Stimulated activated CD4-positive, alpha-beta T cell treated with anti-CD3 and anti-CD28 coated beads, Interleukin-4, amount 100 ng/mL, for 1 hour (primary cell): ENCODE measurements at places on chromosomes 7 and 10.

DNA sequence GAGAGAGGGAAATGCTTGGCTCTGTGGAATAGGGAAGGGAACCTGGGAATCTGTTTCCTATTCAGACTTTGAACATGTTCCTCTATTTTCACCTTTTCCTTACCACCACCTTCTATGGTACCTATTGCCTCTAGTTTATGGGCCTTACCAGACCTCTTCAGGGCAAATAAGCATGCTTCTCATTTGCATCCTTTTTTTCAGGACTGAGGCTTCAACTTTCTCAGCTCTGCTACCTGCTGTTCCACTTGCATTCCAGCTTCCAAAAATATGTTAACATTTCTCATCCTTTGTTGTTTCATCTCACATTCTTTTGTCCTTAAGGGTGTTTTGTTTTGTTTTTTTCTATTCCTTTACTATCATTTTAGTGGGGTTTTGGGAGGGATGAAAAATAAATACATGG, 77.9 kb upstream of the MXI1 start:
- no peak for DNase-seq

DNA sequence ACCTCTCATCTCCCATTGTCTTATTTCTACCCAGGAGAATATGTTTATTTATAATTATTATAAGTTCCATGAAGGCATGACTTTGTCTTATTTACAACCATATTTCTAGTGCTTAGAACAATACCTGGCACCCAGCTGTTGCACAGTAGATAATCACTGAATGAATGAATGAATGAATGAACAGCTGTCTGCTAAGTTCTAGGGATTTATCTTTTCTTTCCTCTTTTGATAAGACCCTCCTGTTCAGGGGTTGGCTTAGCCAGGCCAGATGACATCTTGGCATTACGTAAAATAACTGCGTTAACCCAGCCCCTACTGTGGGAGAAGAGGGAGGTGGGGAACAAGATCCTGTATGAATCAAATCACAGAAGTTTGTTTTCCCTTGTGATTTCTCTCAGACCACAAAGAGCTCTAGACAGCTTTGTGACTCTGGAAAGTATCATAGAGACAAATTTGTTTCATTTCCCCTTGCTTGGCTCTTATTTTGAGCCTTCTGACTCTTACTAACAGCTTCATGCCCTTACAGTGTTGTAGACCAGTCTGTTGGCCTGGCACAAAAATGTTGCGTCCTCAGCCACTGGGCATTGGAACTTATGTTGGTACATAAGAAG, 8.4 kb downstream of the ZNF862 start:
- no peak for DNase-seq

DNA sequence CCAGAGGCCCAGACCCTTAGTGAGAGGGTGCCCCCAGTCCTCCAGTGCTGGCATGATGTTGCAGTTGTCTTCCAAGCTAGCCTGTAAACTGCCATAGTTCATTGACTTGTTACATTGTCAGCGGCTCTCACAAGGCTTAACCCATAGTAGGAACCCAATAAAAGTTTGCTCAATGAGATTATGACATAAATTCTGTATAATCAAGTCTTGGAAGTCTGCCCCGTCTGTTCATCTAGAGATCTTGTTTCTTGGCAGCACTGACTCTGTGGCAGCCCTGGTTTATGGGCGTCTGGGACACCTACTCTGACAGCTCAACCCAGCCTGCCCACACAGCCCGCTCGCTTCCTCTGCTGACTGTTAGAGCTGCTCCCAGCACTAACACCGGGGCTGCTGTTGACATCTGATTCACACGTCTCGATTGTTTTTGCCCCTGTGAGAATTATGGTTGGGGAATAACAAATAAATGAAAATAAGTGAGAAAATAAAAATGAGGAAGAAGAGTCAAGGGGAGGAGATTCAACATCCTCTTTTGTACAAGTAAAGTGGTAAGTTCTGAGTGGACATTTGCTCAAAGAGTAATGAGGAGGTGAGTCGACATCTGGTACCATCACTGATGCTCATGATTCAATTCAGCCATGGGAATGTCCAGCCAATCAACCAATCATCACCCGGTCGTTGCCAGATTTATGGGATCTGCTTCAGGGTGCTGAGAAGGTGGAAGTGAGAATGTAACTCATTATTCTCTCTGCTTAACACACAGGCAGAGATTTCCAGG, 160.8 kb downstream of the SPAG6 start:
- DNase-seq, result peak; percentile 44

DNA sequence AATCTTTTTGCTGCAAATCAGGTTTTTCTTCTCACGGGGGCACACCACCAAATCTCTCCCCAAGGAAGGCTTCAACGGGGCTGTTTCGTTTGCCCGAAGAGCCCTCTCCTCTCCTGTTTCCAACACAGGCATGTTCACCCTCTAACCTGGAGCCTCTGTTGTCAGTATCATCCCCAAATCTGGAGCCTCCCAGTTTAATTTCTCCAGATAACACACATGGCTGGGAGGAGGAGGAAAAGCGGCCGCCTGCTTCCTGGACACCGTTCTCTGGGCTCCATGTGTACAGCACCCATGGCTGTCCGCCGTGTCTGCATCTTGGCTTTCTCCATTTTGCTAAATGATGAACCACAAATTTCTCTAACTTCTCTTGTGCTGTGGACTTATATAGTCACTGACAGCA, 214.5 kb downstream of the DIP2C start:
- DNase-seq, result no peak

GRCh38 chr10:60896033-60896432, 48.0 kb downstream of the RHOBTB1 start:
- no peak for DNase-seq

- no peak for DNase-seq
Observed at GRCh38 chr10:48780341-48780740, 95.7 kb downstream of the WDFY4 start.

- no peak for DNase-seq
Observed at GRCh38 chr7:6576024-6576866, 1.0 kb upstream of the ZDHHC4 start.

DNA sequence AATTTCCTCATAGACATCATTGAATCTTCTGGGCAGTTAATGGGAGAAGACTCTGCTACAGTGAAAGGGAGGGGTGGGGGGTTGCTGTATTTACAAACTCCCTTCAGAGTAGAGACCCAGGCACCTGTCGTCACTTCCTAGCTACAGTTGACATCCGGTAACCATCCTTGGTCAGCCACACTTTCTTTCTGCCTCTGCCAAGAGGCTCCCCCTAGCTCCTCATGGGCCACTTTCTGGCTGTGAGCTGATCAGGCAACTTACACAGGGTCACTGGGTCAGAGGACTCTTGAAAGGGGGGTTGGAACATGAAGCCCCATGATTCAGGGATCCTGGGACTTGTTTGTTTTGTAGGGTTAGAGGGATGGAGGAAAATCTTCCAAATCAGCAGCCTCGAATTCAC, 1.2 kb downstream of the TECPR1 start:
- peak; percentile 24 for DNase-seq

GRCh38 chr10:132045324-132045723, 20.4 kb upstream of the JAKMIP3 start:
- DNase-seq, result no peak

DNA sequence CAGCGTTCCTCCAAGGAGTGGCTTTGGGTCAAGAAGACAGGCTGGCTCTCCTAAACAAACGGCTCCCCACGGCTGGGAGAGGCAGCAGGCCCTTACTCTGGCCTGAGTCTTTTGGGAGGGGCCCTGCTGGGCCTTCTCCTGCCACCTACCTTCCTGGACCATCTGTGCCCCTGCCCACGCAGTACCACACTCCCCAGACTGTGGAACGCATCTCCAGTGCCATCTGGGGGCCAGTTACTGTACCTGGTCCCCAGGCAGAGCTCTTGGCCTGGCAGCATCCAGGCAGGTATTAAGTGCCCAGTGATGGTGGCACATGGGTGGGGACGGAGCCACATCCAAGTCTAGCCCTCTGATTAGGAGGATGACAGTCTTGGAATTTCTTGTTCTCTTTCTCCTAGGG, 14.4 kb downstream of the ALKBH4 start:
- DNase-seq, result peak; percentile 53

DNA sequence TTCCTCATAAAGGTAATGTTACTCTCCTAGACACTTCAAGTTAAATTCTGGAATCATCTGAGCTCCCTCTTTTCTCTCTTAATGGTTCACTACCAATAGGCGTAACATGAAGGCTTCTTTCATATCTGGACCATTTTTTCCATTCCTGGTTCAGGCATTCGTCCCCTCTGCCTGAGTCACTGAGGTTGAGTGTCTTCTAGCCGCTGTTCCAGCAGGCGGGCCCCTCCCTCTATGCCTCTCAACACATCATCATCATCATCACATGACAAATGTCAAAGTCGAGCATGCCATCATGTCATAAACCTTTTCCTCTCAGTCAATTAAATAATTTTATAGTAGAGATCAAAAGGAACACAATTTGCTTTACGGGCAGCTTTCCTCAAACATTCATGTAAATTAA, 168.9 kb upstream of the ASAH2 start:
- no peak for DNase-seq

DNA sequence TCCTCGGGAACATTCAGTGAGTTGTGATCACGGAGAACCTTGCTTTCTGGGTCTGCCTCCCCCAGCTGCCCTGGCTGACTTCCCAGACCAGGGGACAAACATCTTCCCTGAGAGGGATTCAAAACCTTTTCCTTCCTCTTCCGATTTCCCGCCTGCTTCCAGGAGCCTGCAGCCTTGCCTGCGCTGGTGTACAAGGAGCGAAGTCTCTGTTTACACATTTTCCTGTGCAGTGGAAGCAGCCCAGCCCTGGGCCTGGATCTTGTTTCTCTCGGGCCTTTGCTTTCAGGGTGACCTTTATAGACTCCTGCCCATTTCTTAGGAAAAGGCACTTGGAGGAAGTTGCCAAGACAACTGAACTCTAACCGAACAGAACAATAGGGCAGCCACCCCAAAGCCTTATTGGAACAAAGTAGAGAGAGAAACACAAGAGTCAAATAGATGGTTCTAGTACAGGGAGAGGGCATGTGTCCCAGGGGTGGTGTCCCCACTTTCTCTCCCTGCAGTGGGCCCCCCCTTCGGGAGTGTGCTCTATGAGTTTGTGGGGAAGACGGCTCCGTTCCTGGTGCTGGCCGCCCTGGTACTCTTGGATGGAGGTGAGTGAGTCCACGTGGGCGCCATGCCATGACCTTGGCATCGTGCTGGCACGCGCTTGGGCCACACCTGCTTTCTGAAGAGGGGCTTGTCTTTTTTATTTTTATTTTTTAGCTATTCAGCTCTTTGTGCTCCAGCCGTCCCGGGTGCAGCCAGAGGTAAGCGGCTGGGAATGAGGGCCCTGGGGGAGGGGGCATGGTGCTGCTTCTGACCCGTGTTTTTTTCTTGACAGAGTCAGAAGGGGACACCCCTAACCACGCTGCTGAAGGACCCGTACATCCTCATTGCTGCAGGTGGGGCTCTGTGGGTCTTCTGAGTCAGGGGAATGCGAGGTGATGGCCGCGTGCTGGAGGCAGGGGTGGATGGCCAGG, 14.1 kb downstream of the SLC18A2 start:
- no peak for DNase-seq
